ENCODE measurements at places on chromosomes 6 and 20.

DNA sequence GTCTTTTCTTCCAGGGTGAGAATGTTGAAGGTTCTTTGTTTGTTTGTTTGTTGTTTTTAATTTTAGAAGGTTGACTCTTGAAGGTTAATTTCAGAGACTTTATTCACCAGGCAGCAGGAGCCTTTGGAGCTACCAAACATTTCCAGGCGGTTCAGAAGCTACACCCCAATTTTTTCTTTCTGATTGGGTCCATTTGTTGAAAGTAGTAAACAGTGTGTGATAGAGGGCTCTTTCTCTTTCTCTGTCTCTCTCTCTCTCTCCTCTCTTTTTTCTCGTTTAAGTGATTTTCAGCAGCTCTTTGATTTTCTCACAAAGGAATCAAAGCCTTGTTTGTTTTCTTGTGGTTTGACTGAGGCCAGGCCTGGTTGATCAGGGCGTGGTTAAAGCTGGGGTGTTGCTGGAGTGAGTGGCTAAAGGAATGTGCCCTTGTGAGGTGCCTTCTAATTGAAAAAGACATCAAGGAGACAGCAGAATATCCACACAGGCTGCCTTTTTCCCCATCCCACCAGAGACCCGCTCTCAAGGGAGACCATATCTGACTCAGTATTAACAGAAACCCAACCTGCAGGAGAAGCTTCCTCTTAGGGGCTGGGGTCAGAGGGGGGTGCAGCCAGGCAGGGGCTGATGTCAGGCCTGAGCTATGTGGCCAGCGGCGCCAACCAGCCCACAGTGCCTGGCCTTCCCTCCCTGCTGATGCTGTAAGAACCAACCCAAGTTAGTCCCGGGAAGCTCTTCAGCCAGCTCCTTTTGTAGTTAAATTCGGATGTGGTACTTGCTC lies 40.4 kb upstream of the NAA20 start:
- DNase-seq, result no peak

GRCh38 chr6:21263531-21264287 lies 329.8 kb upstream of the SOX4 start:
- DNase-seq, result no peak

- DNase-seq, result no peak
Measured at GRCh38 chr6:92114091-92114675, 1305.2 kb downstream of the EPHA7 start.

GRCh38 chr6:53035549-53036213 lies 29.5 kb upstream of the FBXO9 start:
- no peak for DNase-seq

GRCh38 chr6:50185006-50185405 lies 135.3 kb upstream of the DEFB112 start:
- no peak for DNase-seq

- no peak for DNase-seq
Measured at GRCh38 chr20:55172310-55173002, 697.1 kb downstream of the DOK5 start.

GRCh38 chr20:37443596-37443995 lies 77.5 kb upstream of the NNAT start:
- no peak for DNase-seq

DNA sequence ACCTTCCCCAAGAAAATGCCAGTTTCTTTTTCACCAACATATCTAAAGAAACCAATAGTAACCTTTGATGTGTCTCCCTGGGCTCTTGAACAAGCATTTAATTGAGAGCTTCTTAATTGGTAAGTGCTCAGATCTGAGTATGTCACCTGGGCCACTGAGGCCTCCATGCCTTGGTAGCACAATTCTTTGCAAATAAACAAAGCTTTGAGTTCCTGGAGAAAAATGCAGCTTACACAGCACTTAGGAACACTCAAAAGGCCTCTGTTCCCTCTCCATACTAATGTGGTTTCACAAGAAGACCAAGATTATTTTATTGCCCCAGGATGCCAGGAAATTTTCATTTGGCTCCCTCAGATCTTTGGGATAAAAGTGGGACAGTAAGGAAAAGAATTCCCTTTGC lies 217.6 kb upstream of the CEP162 start:
- DNase-seq, result no peak
